ENCODE measurements at places on chromosomes 3 and 15. TPM values are rescaled to one million over a fixed set of nuclear protein-coding genes. Genes with fewer than 3 reads are reported as not detected.

- H3K36me3 ChIP-seq, result no peaks in the 10 kb centered on the region
- no peak overlapping the region for H3K4me3 ChIP-seq
- DNase-seq, result no peak
- no peak overlapping the region for H3K27ac ChIP-seq
- no peaks in the 10 kb centered on the region for H3K4me1 ChIP-seq
Observed at GRCh38 chr3:43273416-43273815, 12.9 kb upstream of the SNRK start.

DNA sequence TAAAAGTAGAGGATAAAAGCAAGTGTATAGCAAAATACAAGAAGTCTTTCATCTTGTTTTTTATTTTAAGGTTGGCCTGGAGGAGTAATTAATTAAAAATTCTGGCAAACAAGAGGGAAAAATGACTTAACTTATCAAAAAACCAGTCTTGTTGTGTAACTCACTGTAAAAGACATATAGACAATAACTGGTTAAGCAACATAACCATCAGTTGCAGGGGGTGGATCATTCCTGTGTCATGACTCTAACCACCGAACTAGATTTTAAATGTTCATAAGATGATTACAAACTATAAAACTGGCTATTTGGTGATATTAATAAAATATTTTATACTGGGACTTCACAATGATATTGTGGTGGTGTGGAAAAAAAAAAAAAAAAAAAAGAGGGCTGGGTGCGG is 130.6 kb downstream of the STAG1 start:
- no peaks in the 10 kb centered on the region for H3K27me3 ChIP-seq
- H3K4me1 ChIP-seq, result no peaks in the 10 kb centered on the region
- H3K27ac ChIP-seq, result no peak overlapping the region

- H3K27me3 ChIP-seq, result no peaks in the 10 kb centered on the region
- no peak overlapping the region for H3K4me3 ChIP-seq
- no peaks in the 10 kb centered on the region for H3K4me1 ChIP-seq
- no peak for DNase-seq
- no peak overlapping the region for H3K27ac ChIP-seq
Observed at GRCh38 chr3:16060358-16060852, 114.1 kb upstream of the GALNT15 start.

DNA sequence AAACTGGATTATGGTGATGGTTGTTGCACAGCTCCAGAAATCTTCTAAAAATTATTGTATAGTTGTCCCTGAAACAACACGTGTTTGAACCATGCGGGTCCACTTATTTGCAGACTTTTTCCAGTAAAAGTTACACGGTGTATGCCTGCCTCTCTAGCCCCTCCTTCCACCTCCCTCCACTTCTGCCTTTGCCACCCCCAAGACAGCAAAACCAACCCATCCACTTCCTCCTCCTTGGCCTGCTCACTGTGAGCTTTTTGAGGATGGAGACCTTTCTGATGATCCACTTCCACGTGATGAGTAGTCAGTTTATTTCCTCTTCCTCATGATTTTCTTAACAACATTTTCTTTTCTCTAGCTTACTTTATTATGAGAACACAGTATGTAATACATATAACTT is 5.4 kb downstream of the CYFIP1 start:
- DNase-seq, result no peak
- H3K36me3 ChIP-seq, result no peaks in the 10 kb centered on the region
- no peaks in the 10 kb centered on the region for H3K27me3 ChIP-seq

GRCh38 chr3:71031181-71031580 is 552.3 kb downstream of the FOXP1 start:
- H3K4me3 ChIP-seq, result no peak overlapping the region
- peaks cover 73% of the 10 kb centered on the region for H3K4me1 ChIP-seq
- H3K27ac ChIP-seq, result no peak overlapping the region
- H3K27me3 ChIP-seq, result no peaks in the 10 kb centered on the region

GRCh38 chr3:8640223-8640622 is 4.4 kb downstream of the SSUH2 start:
- H3K27ac ChIP-seq, result no peak overlapping the region
- H3K4me1 ChIP-seq, result no peaks in the 10 kb centered on the region
- no peak overlapping the region for H3K4me3 ChIP-seq
- no peaks in the 10 kb centered on the region for H3K27me3 ChIP-seq

DNA sequence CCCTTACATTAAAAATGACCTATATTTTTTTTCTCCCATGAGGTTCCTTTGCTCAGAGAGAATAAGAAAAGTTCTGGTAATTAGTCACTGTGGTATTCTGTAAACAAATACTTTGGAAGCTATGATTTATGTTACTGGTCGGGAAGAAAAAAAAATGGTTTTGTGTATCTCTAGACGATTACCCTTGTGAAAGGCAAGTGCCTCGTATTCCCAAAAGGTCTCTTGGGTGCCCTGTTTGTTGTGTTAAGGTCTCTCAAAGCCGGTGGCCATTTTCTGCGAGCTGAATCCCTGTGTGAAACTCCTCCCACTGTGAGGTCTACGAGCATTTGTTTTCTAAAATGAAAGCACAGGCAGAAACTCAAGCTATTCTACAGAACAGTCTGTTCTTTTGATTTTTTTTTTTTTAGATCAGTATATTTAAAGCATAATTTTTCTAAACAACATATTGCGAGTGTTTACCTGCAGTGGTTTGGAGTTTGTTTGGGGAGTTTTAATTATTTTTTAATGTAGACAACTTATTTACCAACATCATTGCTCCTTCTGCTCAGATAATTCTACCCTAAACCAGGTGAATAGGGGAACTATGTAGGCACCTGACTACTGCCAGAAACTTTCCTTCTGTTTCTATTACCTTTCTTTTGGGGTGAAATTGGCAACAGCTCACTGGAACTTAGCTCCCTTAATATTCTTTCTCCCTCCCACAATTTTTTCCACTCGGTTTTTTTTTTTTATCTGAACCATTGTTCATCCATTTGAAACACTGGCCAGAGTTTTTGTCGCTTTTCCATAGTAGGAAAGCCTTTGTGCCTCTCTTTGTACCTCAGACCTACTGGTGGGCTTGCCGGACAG is 44.0 kb downstream of the ZBTB38 start:
- peak overlapping the region; percentile 21 for H3K4me3 ChIP-seq
- no peaks in the 10 kb centered on the region for H3K27me3 ChIP-seq
- H3K27ac ChIP-seq, result peak overlapping the region; percentile 77
- H3K36me3 ChIP-seq, result peaks cover 12% of the 10 kb centered on the region
- peaks cover 71% of the 10 kb centered on the region for H3K4me1 ChIP-seq

- H3K36me3 ChIP-seq, result no peaks in the 10 kb centered on the region
- no peak for DNase-seq
- no peaks in the 10 kb centered on the region for H3K4me1 ChIP-seq
- no peaks in the 10 kb centered on the region for H3K27me3 ChIP-seq
Observed at GRCh38 chr3:14344351-14344750, 58.1 kb upstream of the SLC6A6 start.

DNA sequence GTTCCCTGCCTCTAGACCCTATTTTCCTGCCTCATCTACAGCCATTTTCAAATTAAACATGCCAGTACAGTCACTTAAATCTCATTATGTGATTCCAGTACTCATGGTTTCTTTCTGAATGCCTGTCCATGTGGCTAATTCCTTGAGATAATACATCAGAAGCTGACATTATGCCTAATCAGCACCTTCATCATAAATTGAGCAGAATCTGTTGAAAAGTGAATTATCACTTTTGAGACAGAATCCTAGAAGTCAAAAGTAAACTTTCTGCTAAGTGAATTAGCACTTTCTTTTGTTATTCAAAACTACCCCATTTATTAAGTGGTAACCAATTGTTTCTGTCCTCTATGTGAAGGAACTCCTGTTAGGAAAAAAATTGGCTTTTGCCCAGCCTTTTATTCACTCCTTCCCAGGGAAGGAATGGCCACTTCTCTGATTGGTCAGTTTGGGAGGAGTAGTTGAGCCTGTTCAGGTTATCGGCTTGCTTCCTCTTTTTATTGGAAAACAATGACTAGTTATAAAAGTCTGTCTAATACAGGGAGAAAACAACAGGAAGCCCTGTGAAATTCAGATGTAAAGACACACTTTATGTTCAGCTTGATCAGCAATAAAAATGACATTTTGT is 40.5 kb downstream of the OSTN start:
- no peak overlapping the region for H3K27ac ChIP-seq
- H3K4me1 ChIP-seq, result no peaks in the 10 kb centered on the region
- no peak for DNase-seq
- H3K36me3 ChIP-seq, result no peaks in the 10 kb centered on the region
- no peak overlapping the region for H3K4me3 ChIP-seq
- H3K27me3 ChIP-seq, result no peaks in the 10 kb centered on the region

- H3K4me3 ChIP-seq, result no peak overlapping the region
- no peak overlapping the region for H3K27ac ChIP-seq
- no peaks in the 10 kb centered on the region for H3K36me3 ChIP-seq
- H3K4me1 ChIP-seq, result no peaks in the 10 kb centered on the region
Observed at GRCh38 chr15:77528290-77528967, 104.3 kb downstream of the LINGO1 start.

DNA sequence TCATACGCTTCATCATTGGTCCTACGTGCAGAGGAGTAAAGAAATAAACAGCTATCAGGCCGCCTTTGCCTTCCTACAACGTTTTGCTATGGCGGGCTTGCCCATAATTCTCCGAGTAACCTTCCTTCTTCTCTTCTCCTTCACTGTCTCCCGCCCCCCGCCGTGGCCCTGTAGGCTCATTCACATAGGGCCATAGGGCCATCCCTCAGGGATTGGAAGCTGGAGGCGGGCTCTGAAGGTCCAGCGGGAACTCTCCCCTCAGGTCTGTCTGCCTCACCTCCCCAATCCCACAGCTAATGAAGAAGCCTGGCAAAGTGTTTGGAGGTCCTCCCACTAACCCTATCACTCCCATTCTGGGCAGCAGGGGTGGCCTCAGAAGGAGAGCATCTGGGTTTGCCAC is 43.6 kb downstream of the SEMA5B start:
- H3K27me3 ChIP-seq, result no peaks in the 10 kb centered on the region
- no peak for DNase-seq
- no peak overlapping the region for H3K4me3 ChIP-seq
- H3K36me3 ChIP-seq, result no peaks in the 10 kb centered on the region

DNA sequence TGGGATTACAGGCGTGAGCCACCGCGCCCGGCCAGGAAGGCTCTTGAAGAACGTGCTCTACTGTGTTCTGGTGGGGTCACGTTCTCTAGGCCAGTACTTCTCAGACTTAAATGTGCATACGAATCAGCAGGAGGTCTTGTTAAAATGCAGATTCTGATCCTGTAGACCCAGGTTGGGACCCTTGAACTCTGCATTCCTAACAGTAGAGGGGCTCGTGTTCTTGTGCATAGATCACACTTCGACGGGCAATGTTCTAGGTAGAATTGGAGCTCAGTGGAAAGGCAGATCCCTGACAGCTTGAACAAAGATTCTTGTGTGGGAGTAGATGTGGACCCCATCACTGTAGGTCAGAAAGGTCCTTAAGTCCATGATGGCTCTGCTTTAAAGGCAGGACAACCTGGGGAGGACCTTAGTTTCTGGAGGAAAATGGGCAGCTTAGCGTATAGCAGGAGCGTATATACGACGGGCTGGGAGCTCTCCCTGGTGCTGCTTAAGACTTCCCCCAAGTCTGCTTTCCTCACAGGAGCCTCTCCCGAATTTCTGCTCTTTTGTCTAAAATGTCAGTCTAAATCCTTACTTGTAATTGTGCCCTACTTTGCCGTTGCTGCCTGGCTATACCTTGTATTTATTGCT is 16.9 kb upstream of the FAM81A start:
- peaks cover 4% of the 10 kb centered on the region for H3K4me1 ChIP-seq
- DNase-seq, result no peak
- no peak overlapping the region for H3K27ac ChIP-seq
- no peaks in the 10 kb centered on the region for H3K27me3 ChIP-seq
- H3K4me3 ChIP-seq, result no peak overlapping the region

GRCh38 chr15:50235794-50236193 is 29.7 kb downstream of the HDC start:
- H3K4me3 ChIP-seq, result no peak overlapping the region
- no peaks in the 10 kb centered on the region for H3K36me3 ChIP-seq
- DNase-seq, result no peak
- H3K27ac ChIP-seq, result no peak overlapping the region
- H3K27me3 ChIP-seq, result no peaks in the 10 kb centered on the region

DNA sequence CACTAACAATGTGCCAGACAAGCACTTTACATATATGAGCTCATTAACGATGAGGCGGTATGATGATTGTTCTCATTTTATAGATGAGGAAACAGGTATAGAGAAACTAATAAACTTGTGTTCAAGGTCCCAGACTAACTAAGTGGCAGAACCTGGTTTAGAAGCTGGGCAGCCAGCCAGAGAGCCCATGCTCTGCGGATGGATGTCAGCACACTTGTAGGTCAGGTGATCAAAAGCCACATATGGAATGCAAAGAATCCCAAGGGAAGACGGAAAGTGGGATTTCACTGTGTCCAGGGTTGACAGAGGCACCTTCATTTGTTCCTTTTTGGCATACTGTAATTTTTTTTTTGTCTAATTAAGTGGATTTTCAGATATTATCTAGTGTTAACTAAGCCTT is 103.7 kb downstream of the EFL1 start:
- DNase-seq, result no peak
- H3K36me3 ChIP-seq, result peaks cover 7% of the 10 kb centered on the region
- H3K4me1 ChIP-seq, result no peaks in the 10 kb centered on the region
- H3K27ac ChIP-seq, result no peak overlapping the region

DNA sequence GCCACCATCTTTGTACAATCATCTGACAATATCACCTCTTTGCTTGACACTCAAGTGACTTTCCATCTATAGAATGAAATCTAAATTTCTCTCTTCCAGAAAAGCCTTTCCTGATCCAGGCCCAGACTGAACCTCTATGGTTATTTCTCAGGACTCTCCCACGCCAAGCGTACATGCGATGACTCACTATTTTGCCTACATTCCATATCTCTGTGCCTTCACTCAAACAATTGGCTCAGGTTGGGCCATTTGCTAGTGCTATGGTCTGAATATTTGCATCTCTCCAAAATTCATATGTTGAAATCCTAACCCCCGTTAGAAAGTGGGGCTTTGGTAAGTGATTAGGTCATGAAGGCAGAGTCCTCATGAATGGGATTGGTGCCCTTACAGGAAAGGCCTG is 43.9 kb downstream of the ST3GAL6 start:
- H3K4me3 ChIP-seq, result no peak overlapping the region
- no peak for DNase-seq
- H3K36me3 ChIP-seq, result no peaks in the 10 kb centered on the region
- no peaks in the 10 kb centered on the region for H3K27me3 ChIP-seq
- no peak overlapping the region for H3K27ac ChIP-seq

- DNase-seq, result no peak
- no peaks in the 10 kb centered on the region for H3K4me1 ChIP-seq
- H3K27me3 ChIP-seq, result no peaks in the 10 kb centered on the region
- H3K27ac ChIP-seq, result no peak overlapping the region
Observed at GRCh38 chr3:89847955-89848354, 740.5 kb downstream of the EPHA3 start.

The LRRC31 gene
- not detected for total RNA-seq

The PPM1L gene
- total RNA-seq, result 5.1 TPM

The STRIT1 gene
- total RNA-seq, result not detected

The SPINT1 gene
- 3.8 TPM for total RNA-seq

The CHRM5 gene
- not detected for total RNA-seq

The GOLGA8S gene
- total RNA-seq, result 0.30 TPM

The CKMT1B gene
- total RNA-seq, result not detected

The FMN1 gene
- total RNA-seq, result 0.67 TPM

The MOBP gene
- not detected for total RNA-seq

The MYRIP gene
- not detected for total RNA-seq

The LTK gene
- 3.7 TPM for total RNA-seq
